ENCODE measurements at places on chromosomes 13 and 19.

DNA sequence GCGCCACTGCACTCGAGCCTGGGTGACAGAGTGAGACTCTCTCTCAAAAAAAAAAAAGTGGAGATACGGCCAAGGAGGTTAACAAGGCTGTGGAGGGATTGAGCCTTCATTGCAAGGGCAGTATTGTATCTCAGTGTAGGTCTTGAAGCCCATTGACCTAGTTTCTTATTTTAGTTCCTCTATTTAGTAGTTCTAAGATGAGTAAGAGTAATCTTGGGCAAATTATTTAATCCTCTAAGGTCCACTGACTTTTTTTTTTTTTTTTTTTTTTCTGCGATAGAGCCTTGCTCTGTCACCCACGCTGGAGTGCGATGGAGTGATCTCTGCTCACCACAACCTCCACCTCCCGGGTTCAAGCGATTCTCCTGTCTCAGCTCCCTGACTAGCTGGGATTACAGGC, 14.3 kb upstream of the ILF3 start:
- no peak for DNase-seq

DNA sequence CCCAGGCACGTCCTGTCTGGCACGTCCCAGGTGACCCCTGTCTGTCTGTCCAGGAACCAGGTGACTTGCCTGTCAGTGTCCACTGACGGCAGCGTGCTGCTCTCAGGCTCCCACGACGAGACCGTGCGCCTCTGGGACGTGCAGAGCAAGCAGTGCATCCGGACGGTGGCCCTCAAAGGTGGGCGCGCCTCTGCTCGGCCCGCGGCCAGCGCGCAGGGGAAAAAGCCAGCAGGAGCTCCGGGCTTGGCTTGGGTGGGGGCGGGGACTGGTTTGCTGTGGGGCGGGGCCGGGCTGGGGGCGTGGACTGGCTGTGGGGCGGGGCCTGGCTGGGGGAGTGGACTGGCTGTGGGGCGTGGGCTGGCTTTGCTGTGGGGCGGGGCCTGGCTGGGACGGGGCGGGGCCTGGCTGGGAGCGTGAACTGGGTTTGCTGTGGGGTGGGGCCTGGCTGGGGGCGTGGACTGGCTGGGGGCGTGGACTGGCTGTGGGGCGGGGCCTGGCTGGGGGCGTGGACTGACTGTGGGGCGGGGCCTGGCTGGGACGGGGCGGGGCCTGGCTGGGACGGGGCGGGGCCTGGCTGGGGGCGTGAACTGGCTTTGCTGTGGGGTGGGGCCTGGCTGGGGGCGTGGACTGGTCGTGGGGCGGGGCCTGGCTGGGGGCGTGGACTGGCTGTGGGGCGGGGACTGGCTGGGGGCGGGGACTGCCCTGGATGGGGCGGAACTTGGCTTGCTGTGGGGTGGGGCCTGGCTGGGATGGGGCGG, 7.2 kb downstream of the WDR18 start:
- peak; percentile 88 for DNase-seq

DNA sequence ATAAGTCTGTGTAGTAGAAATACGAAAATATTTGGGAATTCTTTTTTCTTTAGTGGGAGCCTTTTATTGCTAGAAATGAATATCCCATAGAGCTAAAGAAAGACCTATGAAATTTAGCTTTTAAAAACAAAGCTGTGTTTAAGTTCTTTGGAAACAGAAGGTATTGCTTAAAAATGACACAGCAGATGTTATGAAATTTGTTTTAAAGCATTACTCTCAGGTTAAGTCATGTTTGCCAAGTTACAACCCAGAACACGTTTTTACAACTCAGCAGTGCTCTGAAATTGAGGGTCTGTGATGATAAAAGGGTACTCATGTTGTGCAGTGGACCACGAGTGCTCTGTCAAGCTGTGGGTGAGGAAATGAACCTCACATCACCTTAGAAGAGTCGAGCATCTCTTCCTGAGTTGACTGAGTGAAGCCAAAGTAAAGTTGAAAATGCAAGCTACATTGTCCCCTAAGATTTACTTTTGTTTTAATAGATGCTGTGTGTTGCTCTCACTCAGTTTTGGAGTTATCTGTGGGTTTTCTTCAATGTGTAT, 161.1 kb downstream of the SHISA2 start:
- no peak for DNase-seq

- DNase-seq, result no peak
Observed at GRCh38 chr19:43774103-43774939, 6.5 kb downstream of the KCNN4 start.

- no peak for DNase-seq
Observed at GRCh38 chr19:621819-622218, 11.5 kb downstream of the POLRMT start.

- DNase-seq, result no peak
Observed at GRCh38 chr13:32121316-32121715, 89.7 kb downstream of the FRY start.

GRCh38 chr13:25816239-25816638, 235.6 kb downstream of the SHISA2 start:
- no peak for DNase-seq
